AG09319 (cell line): ENCODE measurements at places on chromosomes 5 and 9.

- no peak for DNase-seq
Observed at GRCh38 chr9:89881431-89881830, 276.6 kb downstream of the GADD45G start.

- no peak for DNase-seq
Observed at GRCh38 chr5:140399979-140400729, 1.5 kb upstream of the ANKHD1 start.

DNA sequence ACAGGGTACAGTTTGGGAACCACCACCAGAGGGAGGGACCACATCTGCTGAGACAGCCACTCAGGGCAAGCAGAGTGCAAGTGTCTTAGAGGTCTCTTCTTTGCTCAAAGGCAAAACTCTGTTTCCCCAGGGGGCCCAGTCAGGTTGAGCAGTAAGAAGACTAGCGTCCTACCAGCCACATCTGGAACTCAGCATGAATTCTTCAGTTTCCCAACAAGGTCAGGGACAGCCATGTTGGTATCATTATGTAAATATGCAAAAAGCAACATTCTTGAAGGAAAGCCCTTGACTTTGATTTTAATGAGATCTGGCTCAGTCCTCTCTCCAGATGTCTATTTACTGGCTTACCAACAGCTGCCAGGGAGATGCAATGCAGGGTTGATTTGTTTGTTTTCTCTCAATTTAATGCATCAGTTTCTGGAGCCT is 46.7 kb downstream of the TGFBI start:
- DNase-seq: no peak

DNA sequence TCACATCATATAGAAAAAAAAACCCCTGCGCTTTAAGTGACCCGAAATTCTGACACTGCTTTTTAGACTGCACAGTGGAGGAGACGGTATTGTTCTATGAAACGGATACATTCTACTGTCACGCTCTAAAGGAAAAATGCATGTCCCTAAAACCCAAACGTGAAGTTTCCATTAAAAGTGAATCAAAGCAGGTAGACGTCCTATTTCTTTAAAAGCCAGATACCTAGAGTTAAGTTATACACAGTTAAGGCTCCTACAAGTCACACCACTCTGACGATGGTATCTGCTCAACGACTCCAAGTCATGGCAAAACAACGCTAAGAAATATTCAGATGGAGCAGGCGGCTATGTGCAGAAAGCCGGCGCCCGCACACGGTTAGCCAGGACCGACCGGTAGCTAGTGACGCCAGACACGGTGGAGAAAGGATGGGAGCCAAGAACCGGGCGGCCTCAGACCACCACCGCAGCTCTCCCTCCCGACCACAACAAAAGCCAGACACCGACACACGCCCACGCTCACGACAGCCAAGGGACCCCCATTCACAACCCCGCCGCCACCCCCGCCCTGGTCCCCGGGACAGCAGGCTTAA is 734 bp downstream of the SKP1 start:
- DNase-seq: no peak

- no peak for DNase-seq
Observed at GRCh38 chr9:15640121-15640520, 87.3 kb downstream of the CCDC171 start.

DNA sequence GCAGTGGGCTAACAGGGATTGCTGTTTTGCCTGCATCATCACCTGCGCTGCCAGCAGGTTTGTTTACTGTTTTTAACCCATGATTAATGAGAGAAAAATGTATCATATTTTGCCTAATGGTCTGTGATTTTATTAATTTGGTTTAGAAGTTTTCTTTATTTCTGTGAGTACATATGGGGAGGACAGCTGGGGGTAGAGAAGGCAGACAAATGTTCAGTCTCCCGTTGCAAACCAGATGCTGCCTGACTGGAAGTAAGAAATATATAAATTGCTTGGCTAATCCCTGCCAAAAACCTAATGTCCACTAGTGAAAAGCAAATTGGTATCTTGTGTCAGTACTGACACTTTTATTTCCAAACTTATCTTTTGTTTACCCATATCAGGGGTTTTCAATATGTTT is 1766.1 kb upstream of the C9orf72 start:
- DNase-seq: no peak

DNA sequence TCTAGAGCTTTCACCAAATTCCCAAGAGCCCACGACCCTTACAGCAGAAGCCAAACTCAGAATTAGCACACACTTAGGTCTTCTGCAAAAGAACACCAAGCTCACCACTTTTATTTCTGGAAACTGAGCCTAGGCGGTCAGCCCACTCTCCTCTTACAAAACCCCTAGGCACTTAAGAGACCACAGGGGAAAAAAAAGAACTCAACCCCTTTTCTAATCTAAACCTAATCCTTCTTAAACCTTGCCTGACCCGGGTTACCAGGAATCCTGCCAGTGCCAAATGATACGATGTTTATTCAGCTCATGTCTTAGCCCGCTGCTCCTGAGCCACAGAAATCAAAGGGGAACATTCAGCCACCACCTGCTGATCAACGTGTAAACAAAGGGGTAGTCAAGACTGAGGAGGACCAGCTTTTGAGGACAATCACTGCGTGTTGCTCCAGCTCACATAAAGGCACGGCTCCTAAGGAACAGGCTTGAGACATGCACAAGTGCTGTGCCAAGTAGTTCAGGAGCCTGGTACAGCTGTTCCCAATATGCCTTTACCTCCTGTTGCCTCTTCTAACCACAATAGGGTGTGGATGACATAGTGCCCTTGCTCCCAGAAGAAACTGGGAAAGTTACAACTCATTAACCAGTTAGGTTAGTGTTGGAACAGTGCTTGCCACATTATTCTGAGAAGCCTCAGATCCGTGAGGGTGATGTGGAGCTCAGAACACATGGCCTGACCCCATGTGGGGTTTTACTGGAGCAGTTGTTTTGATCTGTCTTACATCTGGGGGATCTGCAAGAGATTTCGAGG is 49.3 kb downstream of the ZFAND5 start:
- DNase-seq: peak; percentile 80
